ENCODE measurements at places on chromosomes 2 and 18. TPM values are rescaled to one million over a fixed set of nuclear protein-coding genes. Genes with fewer than 3 reads are reported as not detected.

DNA sequence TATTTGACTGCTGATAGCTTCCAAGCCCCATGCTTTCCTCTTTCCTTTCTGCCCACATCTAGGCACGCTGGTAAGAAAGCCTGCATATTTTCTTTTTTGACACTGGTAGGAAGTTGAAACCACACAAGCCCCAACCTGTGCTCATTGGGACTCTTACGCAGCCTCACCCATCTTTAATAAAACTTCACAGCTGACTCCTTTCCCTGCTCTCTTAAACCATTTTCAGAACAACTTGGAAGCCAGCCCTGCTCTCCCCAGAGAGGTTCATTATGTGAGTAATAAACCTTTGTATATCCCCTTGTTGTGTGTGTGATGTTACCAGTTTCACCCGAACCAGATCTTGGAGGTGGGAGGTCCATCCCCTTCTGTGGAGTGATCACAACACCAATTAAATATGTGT is 268.4 kb downstream of the GPD2 start:
- no peak for DNase-seq

DNA sequence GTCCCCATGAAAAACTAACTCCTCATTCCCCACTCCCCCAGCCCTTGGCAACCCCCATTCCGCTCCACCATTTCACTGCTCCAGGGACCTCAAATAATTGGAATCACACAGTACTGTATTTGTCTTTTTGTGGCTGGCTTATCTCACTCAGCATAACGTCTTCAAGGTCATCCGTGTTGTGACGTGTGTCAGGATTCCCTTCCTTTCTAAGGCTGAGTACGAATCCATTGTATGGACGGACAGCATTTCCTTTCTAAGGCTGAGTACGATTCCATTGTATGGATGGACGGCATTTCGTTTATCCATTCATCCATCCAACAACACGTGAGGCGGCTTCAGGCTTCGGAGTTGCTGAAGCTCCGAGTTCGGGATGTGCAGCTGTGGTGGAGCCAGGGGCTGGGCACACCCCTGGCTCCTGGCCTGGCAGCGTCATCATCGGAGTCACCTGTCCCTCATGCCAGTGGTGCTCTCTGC is 1.2 kb upstream of the ASB1 start:
- DNase-seq = no peak

- no peak for DNase-seq
Observed at GRCh38 chr2:36290306-36290856, 65.2 kb upstream of the CRIM1 start.

DNA sequence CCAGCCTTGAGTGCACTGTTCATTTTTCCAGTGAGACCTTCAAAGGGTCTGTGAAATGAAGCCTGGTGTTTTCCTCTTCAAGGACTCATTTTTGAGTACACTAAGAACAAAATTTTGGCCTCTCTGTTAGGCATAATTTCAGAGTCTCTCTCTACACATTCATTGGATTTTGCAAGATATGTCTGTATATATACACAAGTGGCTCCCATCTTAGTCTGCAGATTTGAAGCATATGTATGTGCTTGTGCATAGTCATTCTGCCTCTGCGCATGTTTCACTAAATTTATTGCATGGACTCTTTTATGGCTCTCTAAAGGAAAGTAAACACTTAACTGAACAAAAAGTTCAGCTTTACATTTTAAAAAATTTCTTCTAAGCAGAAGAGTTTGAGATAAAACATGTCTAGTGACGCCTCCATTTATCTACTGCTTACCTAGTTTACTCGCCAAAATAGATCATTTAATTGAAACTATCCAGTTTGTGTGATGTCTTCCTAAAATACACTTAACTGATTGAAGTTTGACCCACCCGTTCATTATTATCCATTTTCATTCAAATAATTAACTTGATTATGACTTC is 145.9 kb downstream of the FMNL2 start:
- no peak for DNase-seq

DNA sequence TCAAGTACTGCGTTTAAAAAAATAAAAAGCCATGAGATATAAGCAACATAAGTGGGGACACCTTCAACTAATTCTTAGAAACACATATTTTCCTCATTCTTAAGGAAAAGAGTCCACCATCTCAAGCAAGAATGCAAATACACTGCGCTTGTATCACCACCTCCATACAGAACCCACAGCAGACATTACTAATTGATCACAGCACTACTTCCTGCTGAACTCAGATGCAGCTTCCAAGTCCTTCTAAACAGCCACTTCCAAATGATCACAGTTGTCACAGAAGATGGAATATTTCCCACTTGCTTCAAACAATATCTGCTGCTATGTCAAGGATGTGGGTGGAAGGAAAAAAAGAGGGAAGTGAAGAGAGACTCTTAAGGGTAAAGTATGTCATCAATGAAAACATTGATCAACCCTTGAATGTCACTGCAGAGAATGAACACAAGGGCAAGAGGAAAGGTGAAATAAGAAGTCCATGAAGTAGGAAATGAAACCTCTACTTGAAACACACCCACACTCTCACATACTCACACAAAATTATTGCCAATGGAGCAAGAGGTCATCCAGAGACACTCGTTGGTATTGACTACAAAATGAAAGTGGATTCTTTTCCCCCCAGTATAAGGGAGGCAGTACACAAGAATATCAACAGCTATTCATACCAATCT is 22.1 kb downstream of the TGFA start:
- no peak for DNase-seq

DNA sequence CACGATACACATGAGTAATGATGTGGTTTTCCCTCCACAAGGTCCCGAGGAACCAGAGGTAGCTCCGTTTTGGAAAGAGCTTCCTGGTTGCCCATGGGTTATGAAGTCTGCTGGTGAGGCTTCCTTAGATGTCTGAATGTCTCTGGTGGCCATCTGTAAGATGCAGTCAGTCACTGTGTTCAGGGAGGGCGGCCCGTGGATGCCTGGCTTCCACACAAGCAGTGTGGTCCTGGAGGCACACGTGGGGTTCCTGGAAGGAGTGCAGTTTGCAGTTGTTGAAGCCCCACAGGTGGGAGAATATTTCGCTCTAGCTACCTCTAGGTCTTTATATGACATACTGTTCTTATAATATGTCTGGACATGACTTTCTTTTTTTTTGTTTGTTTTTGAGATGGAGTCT is 209.0 kb downstream of the FAM210A start:
- no peak for DNase-seq

GRCh38 chr2:47617028-47617427 is 165.9 kb upstream of the MSH6 start:
- no peak for DNase-seq

- no peak for DNase-seq
Observed at GRCh38 chr2:119248311-119248710, 24.7 kb downstream of the STEAP3 start.

- no peak for DNase-seq
Observed at GRCh38 chr2:65831509-65831908, 399.1 kb upstream of the SPRED2 start.

DNA sequence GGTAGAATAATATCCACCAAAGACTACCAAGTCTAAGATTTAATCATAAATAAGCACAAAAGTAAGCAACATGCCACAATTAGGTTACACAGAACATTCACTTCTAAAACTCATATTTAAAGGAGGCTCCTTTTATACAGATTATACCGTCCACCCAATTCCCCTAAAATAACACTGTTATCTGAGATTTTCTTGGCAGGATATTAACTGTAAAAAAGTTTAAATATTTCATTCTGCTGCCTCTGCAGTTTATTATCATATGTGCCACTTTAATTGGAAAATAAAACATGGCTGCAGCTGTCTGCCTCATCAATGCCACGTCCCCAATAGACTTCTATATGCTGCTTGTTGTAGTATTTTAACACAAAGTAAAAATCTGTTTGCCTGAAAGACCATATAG is 140.9 kb downstream of the DTNB start:
- DNase-seq = no peak

IL1RL2 gene
- total RNA-seq = not detected

INSIG2 gene
- 14.6 TPM for total RNA-seq

TUBA3E gene
- not detected for total RNA-seq

IGFBP2 gene
- 110 TPM for total RNA-seq

ADRA2B gene
- 0.32 TPM for total RNA-seq

UGT1A8 gene
- 0.87 TPM for total RNA-seq
